ENCODE measurements at places on chromosomes 7 and 10.

DNA sequence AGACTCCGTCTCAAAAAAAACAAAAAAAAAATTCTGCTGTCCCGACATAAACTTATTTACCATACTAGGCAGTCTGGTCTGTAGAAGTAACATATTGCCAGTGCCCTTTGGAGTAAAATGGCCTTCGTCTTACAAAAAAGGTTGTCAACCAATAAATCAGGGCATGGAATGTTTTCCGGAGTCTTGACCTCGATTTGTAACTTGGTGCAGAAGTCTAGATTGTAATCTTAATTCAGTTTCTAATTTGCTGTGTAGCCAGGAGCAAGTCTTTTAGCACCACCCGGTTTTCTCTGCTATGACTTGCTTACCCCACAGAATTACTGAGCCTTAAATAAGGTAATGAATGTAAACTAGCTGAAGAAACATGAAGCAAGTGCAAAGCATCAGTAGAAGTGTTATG, 23.2 kb downstream of the UBN2 start:
- DNase-seq: no peak

DNA sequence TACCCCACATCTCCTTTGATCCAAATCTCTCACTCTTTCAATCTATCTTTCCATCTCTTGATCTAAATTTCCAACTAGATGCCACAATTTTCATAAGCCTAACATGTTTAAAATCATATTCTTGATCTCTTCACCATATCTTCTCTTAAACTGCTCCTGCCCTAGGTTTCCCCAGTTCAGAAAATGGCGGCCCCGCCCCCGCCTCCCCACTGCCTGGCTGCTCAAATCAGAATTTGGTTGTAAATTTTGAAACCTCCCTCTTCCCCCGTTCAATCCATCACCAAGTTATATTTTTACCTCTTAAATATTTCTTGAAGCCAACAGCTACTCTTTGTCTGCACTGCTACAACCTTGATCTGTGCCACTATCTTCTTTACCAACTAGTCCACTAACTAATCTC, 27.3 kb upstream of the PRTFDC1 start:
- DNase-seq: no peak

- no peak for DNase-seq
Measured at GRCh38 chr7:151838861-151839381, 38.0 kb downstream of the PRKAG2 start.

DNA sequence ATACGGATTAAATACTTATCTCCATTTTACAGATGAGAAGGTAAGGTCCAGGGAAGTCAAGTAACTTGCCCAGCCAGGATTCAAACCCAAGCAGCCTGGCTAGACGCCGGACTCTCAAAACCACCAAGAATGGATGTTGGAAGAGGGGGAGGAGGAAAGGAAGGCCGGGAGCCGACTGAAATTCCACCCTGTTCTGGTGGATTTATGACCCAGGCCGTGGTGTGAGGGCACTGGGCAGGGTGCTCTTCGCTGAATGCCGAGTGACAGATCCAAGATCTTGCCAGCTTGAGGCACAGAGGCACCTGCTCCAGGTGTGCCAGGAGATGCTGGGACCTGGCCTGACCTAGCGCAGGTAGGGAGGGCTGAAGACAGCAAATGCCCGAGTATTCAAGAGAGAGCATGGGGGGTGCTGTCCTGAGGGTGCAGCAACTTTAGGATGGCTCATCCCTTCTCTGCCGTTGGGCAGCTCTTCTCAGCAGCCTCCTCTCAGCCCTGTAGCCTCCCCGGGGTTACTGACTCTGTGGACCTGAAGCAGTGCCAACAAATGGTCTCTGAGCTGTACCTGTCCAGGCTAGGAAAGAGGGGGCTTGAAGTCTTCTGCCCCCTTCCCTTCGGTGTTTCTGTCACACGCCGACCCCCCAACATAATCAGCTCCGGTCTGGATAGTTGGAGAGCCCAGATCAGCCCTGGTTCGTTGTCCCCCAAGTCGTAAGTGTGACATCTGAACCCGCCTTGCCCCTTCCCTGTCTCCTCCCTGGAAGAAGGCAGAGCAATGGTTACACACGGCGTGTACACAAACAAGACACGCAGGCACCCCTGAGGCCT, 713 bp downstream of the LOXL4 start:
- DNase-seq: no peak

DNA sequence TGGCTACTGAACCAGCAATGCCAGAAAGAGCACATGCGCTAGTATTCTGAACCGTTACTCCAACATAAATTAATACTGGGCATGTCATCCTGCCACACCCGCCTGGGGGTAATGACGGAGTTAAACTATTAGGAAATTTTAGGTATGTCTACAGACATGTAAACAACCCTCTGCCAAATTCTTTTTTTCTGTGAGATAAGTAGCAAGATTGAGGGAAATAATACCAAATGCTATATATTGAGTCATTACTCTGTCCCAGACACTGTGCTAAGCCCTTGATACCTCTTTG, 7.4 kb downstream of the LSMEM1 start:
- DNase-seq: no peak

- no peak for DNase-seq
Measured at GRCh38 chr10:87000491-87000890, 19.6 kb upstream of the FAM25A start.

GRCh38 chr7:112058686-112059085, 147.5 kb downstream of the DOCK4 start:
- no peak for DNase-seq

GRCh38 chr10:62248465-62248864, 20.2 kb downstream of the RTKN2 start:
- DNase-seq: no peak

DNA sequence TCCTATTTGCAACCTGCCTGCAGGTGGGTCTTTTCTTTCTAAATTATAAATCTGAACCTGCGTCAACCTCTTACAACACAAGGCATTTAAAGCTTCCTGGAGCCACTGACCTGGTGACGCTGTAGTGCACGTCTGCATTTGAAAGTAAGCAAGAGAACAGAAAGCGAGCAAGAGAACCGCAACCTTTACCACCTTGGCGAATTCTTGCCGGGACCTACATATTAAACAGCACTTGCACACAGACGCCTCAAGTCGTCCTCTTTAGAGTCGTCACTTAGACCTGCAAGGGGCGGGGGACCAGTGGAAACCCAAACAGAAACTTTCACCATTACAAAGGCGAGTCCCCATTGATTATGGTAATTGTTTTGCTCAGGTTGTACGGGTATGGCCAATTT, 9.5 kb downstream of the GLI3 start:
- DNase-seq: no peak

DNA sequence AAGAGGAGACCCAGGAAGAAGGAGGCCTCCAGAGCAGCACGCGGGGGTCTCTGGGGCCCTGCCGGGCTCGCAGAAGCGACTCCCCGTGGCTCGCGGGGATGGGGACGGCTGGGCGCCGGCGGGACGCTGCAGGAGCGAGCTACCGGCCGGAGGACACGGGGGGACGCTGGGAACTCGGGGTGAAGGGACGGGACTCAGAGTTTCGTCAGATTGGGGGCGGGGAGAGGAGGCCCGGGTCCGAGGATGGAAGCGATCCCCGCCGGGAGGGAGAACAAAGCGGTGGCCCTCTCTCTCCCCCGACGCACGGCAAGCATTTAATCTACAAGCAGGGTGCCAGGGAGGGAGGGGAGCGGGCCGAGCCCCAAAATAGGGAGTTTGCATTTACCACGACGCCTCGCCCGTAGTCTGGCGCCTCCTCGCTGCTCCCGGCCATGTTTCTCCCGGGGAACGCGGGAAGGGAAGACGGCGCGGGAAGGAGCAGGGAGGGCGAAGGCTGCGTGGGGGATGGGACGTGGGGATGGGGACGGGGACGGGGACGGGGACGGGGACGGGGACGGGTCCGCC, at the start of gene PRTFDC1:
Gene PRTFDC1 (minus strand): TSS at position 464 of the 564 bp plus-strand sequence. CDS start 31 bp downstream, at position 433.
- DNase-seq: no peak

DNA sequence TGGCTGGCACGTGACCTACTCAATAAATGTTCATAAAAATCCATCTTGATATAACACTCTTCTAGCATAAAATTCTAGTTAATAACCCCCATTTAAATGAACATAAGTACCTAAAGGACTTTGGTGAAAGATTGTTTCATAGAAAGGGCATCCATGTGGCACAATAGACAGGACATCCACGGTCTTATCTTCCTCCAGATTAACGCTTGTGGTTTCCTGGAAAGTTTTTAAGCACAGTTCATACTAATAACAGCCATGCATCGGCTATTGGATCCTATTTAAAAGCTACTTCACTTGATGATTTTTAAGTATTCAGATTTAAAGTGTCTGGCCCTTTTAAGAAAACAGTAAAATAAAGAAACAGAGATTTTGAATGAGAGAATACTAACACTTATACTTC, 288.3 kb downstream of the AHR start:
- no peak for DNase-seq

GRCh38 chr10:75057680-75058079, 53.8 kb upstream of the SAMD8 start:
- DNase-seq: no peak

DNA sequence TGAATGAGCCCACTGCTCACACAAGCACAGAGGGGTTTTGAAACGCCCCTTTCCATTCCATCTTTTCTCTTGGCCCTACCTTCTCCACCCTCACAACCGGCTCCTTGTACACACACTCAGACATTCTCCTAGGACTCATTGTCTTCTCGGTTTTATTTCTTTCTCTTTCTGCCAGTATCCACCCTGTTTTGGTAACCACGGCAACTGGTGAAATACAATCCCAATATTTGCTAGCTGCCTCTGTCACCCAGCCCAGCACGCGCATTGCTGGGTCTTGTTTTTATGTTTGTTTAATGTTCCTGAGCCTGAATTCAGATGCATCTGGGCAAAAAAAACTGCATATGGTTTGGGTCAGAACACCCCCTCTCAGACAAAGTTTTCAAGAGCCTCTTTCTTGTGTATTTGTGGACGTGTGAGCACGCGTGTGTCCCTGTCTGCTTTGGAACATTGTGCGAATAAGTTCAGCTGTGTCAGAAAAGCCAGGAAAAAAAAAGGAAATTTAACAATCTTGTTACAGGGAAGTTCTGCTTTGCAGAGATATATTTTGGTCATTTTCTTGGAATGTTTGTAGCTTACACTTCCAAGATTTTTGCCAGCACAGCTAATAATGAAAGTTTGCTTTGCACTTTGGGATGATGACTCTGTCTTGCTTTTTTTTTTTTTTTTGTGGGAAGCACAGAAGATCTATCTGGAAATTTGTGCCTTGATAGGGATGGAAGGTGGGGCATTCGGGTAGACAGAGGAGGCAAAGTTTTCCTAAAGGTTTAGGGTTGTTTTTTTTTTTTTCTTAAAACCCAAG, 225.9 kb downstream of the TRIL start:
- no peak for DNase-seq

DNA sequence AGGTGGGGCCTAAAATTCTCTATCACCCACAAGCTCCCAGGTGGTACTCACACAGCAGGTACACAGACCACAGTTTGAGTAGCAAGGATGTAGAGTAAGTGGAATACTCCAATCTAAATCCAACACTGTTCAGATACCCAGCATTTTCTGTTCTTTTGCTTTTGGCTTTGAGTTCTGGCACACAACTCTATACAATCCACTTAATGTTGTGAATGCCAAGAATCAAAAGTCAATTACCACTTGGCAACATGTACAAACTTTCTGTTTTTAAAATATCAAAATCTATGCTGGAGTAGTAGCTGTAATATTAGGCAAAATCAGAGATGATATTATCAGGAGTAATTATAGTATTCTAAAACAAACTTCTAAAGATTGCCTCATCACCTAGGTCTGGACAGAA, 133.4 kb upstream of the LRRTM3 start:
- no peak for DNase-seq

- DNase-seq: no peak
Measured at GRCh38 chr7:47461161-47461560, 120.8 kb downstream of the TNS3 start.

- no peak for DNase-seq
Measured at GRCh38 chr7:44754802-44755697, 6.4 kb downstream of the ZMIZ2 start.

GRCh38 chr10:28242555-28243204, 60.2 kb downstream of the MPP7 start:
- no peak for DNase-seq
